ENCODE measurements at places on chromosomes 4 and X. TPM values are rescaled to one million over a fixed set of nuclear protein-coding genes. Genes with fewer than 3 reads are reported as not detected.

- DNase-seq: no peak
Measured at GRCh38 chr4:123671636-123672404, 275.2 kb downstream of the SPRY1 start.

- DNase-seq: no peak
Measured at GRCh38 chr4:18440527-18441202, 419.1 kb upstream of the LCORL start.

DNA sequence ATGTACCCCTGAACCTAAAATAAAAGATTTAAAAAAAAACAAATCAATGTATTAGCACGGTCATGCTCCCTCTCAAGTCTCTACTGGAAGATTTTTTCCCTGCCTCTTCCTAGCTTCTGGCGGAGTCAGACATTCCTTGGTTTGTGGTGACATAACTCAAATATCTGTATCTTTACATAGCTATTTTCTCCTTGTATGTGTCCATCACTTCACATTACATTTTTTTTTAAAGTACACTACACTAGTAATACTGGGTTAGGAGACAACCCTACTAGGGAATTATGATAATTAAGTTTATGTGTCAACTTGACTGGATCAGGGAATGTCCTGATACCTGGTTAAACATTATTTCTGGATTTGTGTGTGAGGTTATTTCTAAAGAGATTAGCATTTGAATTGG, 1197.9 kb downstream of the TECRL start:
- peak; percentile 6 for DNase-seq

GRCh38 chrX:21490341-21490740, 116.1 kb downstream of the CNKSR2 start:
- no peak for DNase-seq

- peak; percentile 49 for DNase-seq
Measured at GRCh38 chr4:55312489-55313101, 33.4 kb upstream of the SRD5A3 start.

DNA sequence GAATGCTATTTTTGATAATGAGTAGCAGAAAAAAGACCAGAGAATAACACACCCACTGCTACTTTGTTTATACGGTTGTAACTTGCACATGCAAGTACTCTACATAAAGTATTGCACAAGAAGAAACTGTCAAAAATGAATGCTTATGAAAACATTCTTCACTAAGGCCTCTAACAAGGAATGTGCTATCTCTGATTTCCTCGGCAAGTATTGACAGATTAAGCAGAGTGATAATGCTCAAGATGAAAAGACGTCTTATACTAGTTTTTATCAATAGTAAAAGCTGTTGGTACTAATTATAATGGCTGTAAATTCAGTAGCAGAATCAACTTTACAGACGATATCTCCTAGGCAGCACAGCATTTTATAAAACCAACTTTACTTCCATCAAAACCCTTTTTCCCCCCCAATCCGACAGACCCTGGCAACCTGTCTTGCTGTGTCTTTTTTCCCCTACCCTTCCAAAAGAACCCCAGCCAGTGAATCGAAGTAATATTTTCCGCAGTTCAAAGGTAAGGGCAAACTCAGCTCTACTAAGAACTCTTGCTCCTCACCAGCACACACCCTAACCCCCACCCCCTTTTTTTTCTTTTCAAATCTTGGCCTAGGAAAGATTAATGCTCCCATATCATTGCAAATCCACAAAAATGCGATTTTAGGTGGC, 1.5 kb downstream of the FRYL start:
- peak; percentile 19 for DNase-seq

DNA sequence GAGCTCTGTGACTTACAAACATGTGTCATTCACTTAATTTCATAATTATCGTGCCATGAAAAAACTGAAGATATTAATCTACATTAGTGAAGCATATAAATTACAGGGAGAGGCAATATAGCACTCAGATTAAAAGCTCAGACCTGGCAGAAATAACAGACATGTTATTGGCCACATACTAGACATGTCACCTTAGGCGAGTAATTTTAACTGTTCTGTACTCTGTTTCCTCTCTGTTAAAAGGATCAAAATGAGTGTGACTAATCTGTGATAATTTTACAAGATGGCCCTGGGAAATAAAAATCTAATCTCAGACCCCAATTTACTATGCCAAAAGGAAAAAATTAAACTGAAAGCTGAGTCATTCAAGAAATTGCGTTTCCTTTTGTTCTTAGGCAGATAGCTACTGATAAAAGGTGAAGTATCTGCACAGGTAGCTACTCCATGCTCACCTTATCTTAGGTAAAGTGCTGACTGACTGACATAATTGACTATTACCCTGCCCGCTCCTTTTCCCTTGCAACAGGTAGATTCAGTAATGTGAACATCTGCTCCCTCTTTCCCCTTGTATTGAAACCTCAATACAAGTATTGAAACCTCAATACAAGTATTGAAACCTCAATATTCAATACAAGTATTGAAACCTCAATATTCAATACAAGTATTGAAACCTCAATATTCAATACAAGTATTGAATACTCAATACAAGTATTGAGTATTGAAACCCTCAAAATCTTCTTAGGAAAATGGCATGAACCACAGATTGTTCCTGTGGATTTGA, 33.2 kb downstream of the RELL1 start:
- no peak for DNase-seq

GRCh38 chr4:184528051-184528450, 53.7 kb upstream of the IRF2 start:
- DNase-seq: no peak

- peak; percentile 25 for DNase-seq
Measured at GRCh38 chrX:130393451-130394074, 8.1 kb upstream of the GPR119 start.

- DNase-seq: peak; percentile 67
Measured at GRCh38 chr4:1011022-1011665, at the start of gene FGFRL1. TSS of gene FGFRL1 (plus strand) at chr4:1011626. CDS start at chr4:1012486, 860 bp downstream.

The MID2 gene
- 5.7 TPM for total RNA-seq

The GCNA gene
- 1.2 TPM for total RNA-seq

The TMEM131L gene
- total RNA-seq: 8.6 TPM

The FRMPD3 gene
- 0.03 TPM for total RNA-seq

The GASK1B gene
- 217 TPM for total RNA-seq
